Heart right ventricle (tissue), 16 donors: ENCODE measurements at places on chromosomes 16 and 17. TPM values are rescaled to one million over a fixed set of nuclear protein-coding genes. Genes with fewer than 3 reads are reported as not detected.

The PLA2G10 gene
- total RNA-seq, result not detected

The COPRS gene
- 46.0 TPM for total RNA-seq

The NPIPA8 gene
- 0.19 TPM for total RNA-seq

The ZNF624 gene
- 1.4 TPM for total RNA-seq

- H3K36me3 ChIP-seq, result no peaks in the 10 kb centered on the region
- no peak overlapping the region for H3K27ac ChIP-seq
- no peak for DNase-seq
- no peaks in the 10 kb centered on the region for H3K27me3 ChIP-seq
Observed at GRCh38 chr16:25073854-25074253, 37.7 kb upstream of the LCMT1 start.

DNA sequence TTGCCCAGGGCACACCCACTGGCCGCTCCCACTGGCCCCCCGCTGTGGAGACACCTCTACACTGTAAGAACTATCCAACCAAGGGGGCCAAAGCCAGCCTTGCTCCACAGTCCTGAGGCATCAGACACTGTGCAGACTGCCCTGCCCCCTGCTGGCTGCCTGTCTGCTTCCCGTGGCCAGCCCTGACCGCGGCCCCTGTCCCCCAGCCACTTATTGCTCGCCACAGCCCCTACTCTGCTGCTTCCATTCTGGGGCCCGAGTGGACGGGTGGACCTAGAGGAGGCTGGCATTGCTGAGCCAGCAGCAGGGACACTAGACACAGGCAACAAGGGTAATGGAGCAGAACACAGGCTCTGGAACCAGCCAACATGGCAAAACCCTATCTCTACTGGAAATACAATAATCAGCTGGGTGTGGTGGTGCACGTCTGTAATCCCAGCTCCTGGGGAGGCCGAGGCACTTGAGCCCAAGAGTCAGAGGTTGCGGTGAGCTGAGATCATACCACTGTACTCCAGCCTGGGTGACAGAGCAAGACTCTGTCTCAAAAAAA is 19.7 kb upstream of the LRRC37A3 start:
- H3K27ac ChIP-seq, result no peak overlapping the region
- no peaks in the 10 kb centered on the region for H3K36me3 ChIP-seq
- no peaks in the 10 kb centered on the region for H3K4me1 ChIP-seq
- peak; percentile 48 for DNase-seq
- no peak overlapping the region for H3K4me3 ChIP-seq

- H3K4me1 ChIP-seq, result peaks cover 47% of the 10 kb centered on the region
- no peaks in the 10 kb centered on the region for H3K27me3 ChIP-seq
- no peak for DNase-seq
- no peaks in the 10 kb centered on the region for H3K36me3 ChIP-seq
- no peak overlapping the region for H3K27ac ChIP-seq
Observed at GRCh38 chr16:73124097-73124652, 76.2 kb upstream of the ZFHX3 start.

DNA sequence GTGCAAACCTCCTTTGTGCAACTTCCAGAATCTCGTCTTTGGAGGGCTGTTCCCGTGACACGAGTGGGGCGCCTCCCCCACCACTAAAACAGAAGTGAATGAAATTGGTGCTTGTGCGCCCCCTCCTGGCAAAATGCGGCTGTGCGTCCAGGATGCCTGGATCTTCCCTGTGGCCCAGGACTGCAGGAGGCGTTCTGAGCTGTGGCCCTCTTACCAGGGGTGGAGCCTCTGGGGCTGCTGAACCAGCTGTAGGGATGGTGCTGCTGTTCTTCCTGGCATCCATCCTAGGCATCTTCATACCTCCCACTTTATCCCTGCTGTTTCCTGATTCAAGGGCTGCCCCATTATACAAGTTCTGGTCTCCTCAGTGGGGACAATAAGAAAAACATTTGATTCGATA is 18.5 kb upstream of the NAGLU start:
- peak; percentile 90 for DNase-seq
- peak overlapping the region; percentile 95 for H3K27ac ChIP-seq
- H3K4me3 ChIP-seq, result no peak overlapping the region
- peaks cover 43% of the 10 kb centered on the region for H3K36me3 ChIP-seq
- H3K4me1 ChIP-seq, result peaks cover 67% of the 10 kb centered on the region

GRCh38 chr17:3982113-3982512 is 17.9 kb upstream of the ATP2A3 start:
- no peaks in the 10 kb centered on the region for H3K36me3 ChIP-seq
- no peak overlapping the region for H3K27ac ChIP-seq
- no peak overlapping the region for H3K4me3 ChIP-seq
- DNase-seq, result no peak
- H3K27me3 ChIP-seq, result no peaks in the 10 kb centered on the region
- peaks cover 35% of the 10 kb centered on the region for H3K4me1 ChIP-seq

- H3K4me3 ChIP-seq, result peak overlapping the region; percentile 68
- peaks cover 22% of the 10 kb centered on the region for H3K27me3 ChIP-seq
- H3K4me1 ChIP-seq, result peaks cover 20% of the 10 kb centered on the region
- peaks cover 16% of the 10 kb centered on the region for H3K36me3 ChIP-seq
- peak overlapping the region; percentile 89 for H3K27ac ChIP-seq
Observed at GRCh38 chr16:21276090-21276489, 2.0 kb downstream of the CRYM start.

DNA sequence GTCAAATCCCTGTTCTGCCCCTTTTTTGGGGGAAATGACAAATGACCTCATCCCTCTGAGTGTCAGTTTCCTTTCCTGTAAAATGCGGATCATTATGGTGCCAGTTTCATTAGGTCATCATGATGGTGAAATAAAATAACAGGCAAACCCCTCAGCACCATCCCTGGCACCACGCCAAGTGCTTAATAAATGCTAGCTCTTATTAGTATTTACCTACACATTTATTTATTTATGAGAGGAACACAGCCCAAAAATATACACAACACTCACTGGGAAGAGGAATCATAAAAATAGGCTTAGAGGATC is 28.6 kb upstream of the GPRC5B start:
- H3K27ac ChIP-seq, result no peak overlapping the region
- peaks cover 38% of the 10 kb centered on the region for H3K27me3 ChIP-seq
- H3K36me3 ChIP-seq, result no peaks in the 10 kb centered on the region

DNA sequence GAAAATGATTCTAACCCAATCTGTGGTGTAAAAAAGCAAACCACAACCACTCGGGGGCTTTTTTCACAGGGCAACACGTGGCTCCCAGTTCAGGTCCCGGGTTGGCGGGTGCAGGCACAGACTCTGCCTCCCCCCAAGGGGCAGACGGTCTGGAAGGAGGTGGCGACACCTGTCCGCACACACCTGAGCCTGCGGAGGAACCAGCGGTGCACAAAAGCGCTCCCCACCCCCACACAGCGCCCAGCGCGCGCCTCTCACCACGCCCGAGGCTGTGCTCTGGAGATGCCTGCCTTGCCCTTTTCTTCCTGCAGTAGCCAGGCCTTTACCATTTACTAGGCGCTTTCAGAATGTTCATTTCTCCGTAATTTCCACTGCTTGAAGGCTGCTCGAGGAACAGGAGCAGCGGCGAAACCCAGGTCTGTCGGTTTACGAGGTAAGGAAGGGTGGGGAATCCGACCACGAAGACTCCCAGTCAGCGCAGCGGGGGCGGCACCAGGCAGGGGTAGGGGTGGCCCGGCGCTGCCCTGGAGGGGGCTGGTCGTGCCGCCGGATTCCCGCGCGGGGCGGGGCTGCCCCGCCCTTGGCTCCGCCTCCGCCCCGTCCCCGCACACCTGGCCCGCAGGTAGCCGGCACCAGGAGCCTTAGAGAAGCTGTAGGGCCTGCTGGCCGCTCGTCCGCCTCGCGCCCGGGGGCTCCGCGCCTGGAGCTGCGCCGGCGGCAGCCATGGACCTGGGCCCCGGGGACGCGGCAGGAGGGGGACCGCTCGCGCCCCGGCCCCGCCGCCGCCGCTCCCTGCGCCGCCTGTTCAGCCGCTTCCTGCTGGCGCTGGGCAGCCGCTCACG is at the start of gene USP43:
TSS of gene USP43 (plus strand) at position 608 of the 842 bp plus-strand sequence. CDS start at position 724, 116 bp downstream.
- peak within 1 kb of the TSS; percentile 51 for H3K4me3 ChIP-seq
- H3K27ac ChIP-seq, result no peak within 1 kb of the TSS
- H3K4me1 ChIP-seq, result peaks cover 17% of the 10 kb centered on the region
- H3K36me3 ChIP-seq, result no peaks in the 10 kb centered on the region

GRCh38 chr17:67993998-67994361 is 2.3 kb downstream of the C17orf58 start:
- peak overlapping the region; percentile 86 for H3K27ac ChIP-seq
- no peak for DNase-seq
- H3K4me3 ChIP-seq, result peak overlapping the region; percentile 69
- peaks cover 37% of the 10 kb centered on the region for H3K4me1 ChIP-seq
- H3K27me3 ChIP-seq, result no peaks in the 10 kb centered on the region
